BJ (cell line): ENCODE measurements at places on chromosomes 3 and 15. TPM values are rescaled to one million over a fixed set of nuclear protein-coding genes. Genes with fewer than 3 reads are reported as not detected.

GRCh38 chr3:10919636-10920035, 72.9 kb upstream of the SLC6A1 start:
- no peak for DNase-seq

The ABHD5 gene
- polyA plus RNA-seq: 18.2 and 33.7 TPM in 2 replicates

DNA sequence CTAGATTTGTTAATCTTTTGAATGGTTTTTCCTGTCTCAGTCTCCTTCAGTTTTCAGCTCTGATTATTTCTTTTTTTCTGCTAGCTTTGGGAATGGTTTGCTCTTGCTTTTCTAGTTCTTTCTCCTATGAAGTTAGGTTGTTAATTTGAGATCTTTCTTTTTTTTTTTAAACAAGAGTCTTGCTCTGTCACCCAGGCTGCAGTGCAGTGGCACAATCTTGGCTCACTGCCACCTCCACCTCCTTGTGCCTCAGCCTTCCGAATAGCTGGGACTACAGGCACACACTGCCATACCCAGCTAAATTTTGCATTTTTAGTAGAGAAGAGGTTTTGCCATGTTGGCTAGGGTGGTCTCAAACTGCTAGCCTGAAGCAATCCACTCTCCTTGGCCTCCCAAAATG, 56.7 kb downstream of the UQCC5 start:
- DNase-seq: no peak

DNA sequence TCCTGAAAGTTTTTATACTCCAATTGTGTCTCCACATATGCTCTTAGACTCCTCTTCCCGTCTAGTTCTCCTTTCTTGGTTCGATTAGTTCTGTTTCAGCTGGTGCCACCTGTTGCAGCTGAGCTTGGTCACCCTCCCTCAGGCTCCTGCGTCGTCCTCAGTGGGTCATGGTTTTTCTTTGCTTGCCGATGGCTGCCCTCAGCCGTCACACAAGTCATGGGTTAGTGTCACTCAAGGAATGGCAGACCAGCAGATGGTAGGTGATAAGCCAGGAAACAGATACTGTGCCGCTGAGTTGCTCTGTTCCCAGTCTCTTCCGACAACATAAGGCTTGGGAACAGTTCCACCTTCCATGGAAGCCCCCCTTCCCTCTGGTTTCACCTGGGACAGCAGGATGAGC, 109.9 kb downstream of the IGF1R start:
- DNase-seq: no peak

DNA sequence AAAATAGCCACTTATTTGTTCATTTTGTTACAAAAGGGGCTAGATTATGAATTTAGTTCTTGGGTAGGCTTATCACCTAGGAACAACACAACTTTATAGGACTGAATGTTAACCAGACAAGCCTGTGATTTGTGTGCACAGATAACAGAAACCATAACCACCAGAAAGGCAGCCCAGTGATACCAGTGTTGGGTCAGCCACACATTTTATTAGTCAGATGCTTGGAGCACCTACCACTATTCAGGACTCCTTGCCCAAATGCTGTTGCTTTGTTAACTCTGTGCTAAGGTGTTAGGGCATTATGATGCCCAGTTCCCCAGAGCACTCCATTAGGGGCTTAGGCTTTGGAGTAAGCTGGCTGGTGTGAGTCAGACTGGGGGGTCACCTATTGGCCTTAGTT, 22.5 kb downstream of the PLCL2 start:
- no peak for DNase-seq

DNA sequence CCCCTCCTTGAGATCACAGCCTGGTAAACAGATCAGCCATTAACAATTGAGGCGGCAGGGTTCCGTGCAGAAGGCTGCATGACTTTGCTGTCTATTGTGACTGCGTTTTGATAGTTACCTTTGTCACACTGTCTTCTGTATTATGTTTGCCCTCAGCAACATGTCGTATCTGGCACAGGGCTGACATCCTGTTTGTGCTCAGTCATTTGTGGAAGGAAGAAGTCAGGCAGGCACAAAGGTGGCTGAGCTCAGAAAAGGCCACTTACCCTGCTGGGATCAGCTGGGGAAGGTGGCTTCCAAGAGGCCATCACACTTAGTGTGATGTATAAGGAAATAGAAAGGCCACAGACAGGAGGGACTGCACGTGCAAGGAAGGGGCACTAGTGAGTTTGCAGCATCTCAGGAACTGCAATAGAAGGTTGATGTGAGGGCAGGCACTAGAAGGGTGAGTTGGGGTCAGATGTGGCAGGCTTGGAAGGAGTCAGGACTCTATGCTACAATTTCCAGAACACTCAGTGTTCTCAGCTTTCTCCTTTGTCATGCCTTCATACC, 13.4 kb downstream of the PML start:
- no peak for DNase-seq

GRCh38 chr3:149892371-149892770, 78.3 kb downstream of the PFN2 start:
- no peak for DNase-seq

DNA sequence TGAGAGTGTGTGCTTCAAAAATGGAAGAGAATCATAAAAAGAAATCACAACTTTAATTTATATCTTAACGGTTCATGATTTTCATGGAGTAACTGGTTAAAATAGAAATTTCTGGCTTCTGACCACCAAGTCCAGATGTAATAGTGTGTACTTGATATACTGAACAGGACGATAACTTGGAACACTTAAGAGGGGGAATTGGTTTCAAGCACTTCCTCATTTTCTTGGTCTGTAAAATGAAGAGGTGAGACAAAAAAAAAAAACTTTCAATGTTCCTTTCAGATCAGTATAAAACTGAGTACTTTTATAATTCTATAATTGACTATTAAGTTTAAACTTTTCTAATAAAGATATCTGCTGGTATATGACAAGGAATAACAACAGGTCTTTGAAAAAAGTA, 64.0 kb upstream of the TRA2B start:
- DNase-seq: no peak

DNA sequence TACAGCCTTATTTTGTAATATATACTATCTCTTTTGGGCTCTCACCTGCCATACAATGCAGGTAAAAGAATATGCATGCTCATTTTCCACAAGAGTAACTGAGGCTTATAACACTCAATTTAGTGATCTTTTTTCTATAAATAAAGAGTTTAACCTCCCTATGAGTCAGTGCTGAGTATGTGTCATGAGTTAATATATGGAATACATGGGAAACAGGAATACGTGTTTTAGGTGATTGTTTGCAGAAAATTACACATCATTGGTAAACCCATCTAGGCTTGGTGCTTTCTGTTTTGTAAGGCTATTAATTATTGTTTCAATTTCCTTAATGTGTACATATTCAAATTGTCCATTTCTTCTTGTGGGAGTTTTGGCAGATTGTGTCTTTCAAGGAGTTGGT, 411.3 kb downstream of the GRM7 start:
- no peak for DNase-seq

The SLC12A1 gene
- not detected in 2 replicates for polyA plus RNA-seq

GRCh38 chr3:118714800-118715199, 319.8 kb downstream of the IGSF11 start:
- DNase-seq: no peak

DNA sequence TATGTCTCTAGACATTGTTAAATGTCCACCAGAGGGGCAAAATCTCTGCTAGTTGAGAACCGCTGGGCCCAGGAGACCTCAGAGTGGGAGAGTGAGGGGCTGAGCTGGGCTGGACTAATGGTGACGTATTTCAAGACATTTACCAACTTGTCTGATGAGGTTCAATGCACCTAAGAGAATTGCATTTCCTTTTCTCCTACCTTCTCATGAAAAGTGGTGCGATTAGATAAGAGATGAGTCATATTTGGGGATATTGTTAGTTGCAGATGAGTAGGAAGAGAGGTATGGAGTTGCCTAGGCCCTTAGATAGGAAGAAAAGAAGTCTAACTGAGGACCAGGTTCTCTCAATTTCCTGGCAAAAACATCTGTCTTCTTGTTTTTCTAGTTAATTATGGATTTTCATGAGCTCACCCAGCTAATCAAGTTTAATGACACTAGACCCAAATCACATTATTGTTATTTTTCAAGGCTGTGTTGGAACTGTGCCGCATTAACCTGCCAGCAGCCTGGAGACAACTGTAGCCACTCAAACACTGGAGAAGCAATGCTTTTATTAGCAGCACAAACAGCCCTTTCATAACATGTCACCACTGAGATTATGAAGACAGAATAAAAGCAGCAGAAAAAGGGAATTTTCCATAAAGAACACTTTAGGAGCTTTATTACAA, 144.2 kb downstream of the PDCD6IP start:
- no peak for DNase-seq

The PDZRN3 gene
- polyA plus RNA-seq: 4.9 and 5.1 TPM in 2 replicates

DNA sequence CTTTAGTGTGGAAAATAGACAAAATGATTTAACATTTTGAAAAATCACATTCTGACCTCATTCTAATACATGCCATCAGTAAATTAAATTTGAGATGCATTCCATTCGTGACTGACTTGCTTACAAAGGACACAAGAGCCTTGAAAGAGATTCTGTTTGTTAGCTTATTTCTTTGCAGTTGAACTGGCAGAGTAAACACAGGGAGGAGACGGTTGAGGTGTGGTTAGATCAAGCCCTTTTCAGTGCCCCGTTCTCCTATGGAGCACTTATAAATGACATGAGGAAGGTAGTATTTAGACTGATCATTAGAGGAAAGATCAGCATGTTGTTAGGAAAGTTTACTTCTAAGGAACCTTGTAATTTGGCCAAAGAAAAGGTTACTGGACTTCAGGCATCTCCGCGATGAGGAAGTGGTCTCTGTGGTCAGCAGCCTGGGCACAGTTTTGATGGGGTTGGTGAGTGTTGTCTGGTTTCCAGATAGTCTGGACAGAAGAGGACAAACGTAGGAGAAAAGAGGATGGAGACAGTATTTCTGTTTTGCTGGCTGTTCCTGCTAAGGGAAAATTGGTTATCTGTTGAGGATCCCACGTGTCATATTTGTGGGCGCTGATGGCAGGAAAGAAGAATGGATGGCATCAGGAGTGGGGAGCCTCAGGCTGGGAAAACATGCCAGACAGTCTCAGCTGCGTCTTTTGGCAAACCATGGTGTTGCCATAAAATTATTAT, 328.9 kb upstream of the TBL1XR1 start:
- no peak for DNase-seq
